ENCODE measurements at places on chromosomes 7 and 10.

DNA sequence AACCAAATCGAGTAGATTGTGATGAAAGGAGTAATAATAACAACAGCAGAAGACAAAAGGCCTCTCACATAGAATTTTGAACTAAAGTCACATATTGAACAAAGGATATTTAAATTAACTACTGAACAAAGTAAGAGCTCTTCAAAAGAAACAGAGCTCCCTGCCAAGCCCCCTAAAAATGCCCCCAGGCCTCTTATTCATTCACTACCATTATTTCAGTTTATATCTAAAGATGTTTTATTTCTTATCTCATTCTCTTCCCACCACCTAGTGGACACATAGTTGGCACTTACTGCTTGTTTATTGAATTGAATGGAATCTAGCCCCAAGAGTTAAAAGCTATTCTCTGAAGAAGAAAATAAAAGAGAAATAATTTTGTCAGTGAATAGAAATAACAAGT is 37.4 kb downstream of the VCL start:
- DNase-seq: no peak

DNA sequence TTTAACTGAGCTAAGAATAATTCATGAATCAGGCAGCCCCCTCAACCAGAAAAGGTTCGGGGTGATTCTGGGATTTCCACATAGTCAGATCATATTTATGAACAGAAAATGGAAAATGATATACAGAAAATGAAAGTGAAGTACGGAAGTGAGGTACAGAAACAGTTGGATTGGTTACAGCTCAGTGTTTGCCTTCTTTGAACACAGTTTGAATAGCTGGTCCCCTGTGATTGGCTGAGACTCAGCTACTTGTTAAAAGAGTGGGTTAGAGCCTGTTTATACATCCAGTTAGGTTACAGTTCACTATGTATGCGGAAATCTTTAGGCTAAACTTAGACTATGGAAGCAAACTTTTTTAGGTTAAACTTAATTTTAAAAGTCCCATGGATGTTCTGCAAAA is 511.7 kb downstream of the PLXDC2 start:
- no peak for DNase-seq

GRCh38 chr10:31620226-31621151 is 301.5 kb downstream of the ZEB1 start:
- no peak for DNase-seq

DNA sequence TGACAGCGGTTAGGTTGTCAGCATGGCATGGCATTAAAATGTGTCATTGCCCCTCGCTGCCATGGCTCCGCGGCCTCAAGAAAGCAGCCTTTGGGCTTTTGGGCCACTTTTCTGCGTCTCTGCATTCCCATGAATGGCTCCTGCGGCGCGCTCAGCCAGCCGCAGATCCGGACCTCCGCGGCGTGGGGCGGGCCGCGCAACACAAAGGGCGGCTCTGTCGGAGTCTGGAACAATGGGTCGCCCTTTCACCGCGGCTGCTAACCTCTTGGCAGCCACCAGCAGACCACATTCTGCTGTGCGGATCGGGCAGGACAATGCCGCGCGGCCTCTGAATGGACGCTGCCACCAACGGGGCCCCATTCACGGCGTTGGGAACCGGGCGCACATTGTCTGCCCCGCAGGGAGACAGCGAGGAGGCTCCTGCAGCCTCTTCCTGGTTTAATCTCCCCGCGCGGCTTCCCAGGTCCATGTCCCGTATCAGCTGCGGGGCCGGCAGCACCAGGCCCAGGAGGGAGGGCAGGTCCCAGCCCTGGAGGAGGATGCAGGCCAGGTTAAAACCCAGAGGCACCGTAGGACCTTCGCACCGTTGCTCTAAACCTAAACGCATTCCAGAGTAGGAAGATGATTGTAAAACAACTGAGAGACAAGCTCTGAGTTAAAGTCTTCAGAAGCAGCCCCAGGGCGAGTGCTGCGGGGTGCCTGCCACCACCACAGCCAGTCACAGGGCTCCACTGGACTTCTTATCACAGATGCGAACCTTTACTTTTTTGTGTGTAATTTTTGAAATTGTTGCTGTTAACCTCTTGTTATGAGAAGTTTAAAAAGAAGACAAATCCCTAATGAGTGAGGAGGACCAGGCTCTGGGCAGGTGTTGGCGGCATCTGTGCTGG is 71.6 kb downstream of the NKX6-2 start:
- no peak for DNase-seq
